ENCODE measurements at places on chromosomes 1 and 21.

GRCh38 chr1:184101571-184101970 lies 50.0 kb downstream of the TSEN15 start:
- H3K27me3 ChIP-seq, result no peaks in the 10 kb centered on the region
- DNase-seq, result no peak
- H3K4me1 ChIP-seq, result peaks cover 2% of the 10 kb centered on the region
- no peak overlapping the region for H3K27ac ChIP-seq
- H3K36me3 ChIP-seq, result peaks cover 5% of the 10 kb centered on the region

DNA sequence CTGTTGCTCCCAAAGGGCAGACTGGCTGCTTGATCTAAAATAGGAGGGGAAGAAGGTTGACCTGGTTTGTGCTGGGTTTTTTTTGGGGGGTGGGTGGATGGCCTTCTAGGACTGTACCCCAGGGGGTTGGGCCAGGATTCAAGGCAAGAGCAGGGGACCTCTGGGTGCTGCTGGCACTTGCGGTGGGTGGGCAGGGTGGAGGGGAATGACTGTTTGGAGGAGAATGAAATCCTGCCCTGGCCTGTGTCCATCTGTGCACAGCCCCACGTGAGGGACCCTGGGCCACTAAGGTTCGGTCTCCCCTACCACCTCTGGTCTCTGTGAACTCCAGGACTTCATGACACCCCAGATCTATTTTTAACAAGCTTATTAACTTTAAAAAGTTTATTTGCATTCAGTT lies 414.2 kb downstream of the PTPRU start:
- no peak overlapping the region for H3K27ac ChIP-seq
- no peaks in the 10 kb centered on the region for H3K4me1 ChIP-seq
- no peak overlapping the region for H3K4me3 ChIP-seq
- DNase-seq, result no peak
- peaks cover 5% of the 10 kb centered on the region for H3K27me3 ChIP-seq

- H3K27me3 ChIP-seq, result peaks cover 1% of the 10 kb centered on the region
- no peak overlapping the region for H3K27ac ChIP-seq
- H3K4me3 ChIP-seq, result no peak overlapping the region
- no peaks in the 10 kb centered on the region for H3K4me1 ChIP-seq
- DNase-seq, result no peak
Observed at GRCh38 chr21:28608646-28609045, 384.0 kb downstream of the LTN1 start.

DNA sequence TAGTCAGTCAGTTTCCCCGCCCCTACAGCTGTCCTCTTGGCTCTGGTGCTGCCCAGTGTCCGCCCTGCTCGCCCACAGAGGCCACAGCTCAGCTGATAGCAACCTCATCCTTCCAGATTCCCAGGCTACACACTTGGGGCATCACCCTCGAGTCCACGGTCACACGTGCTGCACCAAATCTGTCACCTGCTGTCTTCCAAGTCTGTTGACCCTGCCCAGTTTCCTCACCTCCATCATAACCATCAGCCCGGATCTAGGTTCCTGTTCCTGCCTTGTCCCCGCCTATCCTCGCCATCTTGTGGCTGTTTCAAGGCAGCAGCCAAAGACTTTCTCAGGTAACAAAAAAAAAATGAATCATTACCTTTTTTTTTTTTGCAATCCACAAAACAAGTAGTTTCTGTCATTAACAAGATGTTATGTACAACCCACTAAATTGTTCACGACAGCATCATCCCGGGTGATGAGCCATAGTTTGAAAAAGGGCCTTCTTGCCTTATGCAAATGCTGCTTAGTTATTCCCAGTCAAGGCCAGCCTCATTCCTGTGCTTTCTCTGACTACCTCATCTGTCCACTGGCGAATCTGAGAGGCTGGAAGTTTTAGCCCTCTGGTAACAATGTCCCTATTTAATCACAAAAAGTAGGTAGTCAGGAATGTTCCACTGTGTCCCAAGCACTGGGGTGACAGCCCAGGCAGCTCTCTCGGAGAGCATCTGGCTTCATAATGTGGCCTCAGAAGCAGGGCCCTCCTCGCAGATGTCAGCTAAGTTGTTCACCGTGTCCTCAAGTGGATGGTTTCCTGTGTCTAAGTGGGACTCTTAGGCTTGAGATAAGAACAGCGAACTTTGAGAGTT lies 4.9 kb upstream of the MIIP start:
- H3K4me1 ChIP-seq, result no peaks in the 10 kb centered on the region
- peaks cover 7% of the 10 kb centered on the region for H3K27me3 ChIP-seq
- H3K27ac ChIP-seq, result peak overlapping the region; percentile 5
- H3K36me3 ChIP-seq, result peaks cover 31% of the 10 kb centered on the region
- no peak for DNase-seq
- H3K4me3 ChIP-seq, result no peak overlapping the region

DNA sequence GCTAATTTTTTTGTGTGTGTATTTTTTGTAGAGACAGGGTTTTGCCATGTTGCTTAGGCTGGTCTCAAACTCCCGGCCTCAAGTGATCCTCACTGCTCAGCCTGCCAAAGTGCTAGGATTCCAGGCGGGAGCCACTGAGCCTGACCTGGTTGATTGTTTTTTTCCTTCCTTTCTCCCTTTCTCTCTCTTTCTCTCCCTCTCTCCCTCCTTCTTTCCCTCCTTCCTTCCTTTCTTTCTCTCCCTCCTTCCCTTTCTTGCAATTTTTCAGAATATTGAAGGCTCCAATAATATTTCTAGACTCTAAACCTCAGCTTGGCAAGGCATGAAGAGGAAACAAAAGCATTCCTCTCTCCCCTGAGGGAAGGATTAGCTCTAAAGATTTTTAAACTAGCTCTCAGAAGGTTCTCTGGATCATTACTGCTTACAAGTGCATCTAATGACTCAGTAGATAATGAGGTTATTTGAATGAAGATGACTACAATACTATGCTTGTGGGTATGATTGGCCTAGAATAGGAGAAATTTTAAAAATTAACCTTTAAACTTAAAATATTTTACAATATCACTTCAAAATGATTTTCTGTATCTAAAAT lies 68.5 kb upstream of the GADD45A start:
- H3K36me3 ChIP-seq, result no peaks in the 10 kb centered on the region
- no peaks in the 10 kb centered on the region for H3K27me3 ChIP-seq
- no peak overlapping the region for H3K27ac ChIP-seq

- peaks cover 7% of the 10 kb centered on the region for H3K36me3 ChIP-seq
- peaks cover 37% of the 10 kb centered on the region for H3K4me1 ChIP-seq
- DNase-seq, result no peak
- peaks cover 24% of the 10 kb centered on the region for H3K27me3 ChIP-seq
- peak within 1 kb of the TSS; percentile 70 for H3K4me3 ChIP-seq
- no peak within 1 kb of the TSS for H3K27ac ChIP-seq
Observed at GRCh38 chr1:111199881-111200801, at the start of gene DENND2D. TSS of gene DENND2D (minus strand) at chr1:111200646. CDS start at chr1:111200459, 187 bp downstream.

Data from endothelial cell (in vitro differentiated cells).